Left renal cortex interstitium (tissue), 4 donors: ENCODE measurements at places on chromosomes 13 and 19. TPM values are rescaled to one million over a fixed set of nuclear protein-coding genes. Genes with fewer than 3 reads are reported as not detected.

- DNase-seq = no peak
Observed at GRCh38 chr13:21898459-21898858, 227.6 kb downstream of the FGF9 start.

- DNase-seq = no peak
Observed at GRCh38 chr13:95217920-95218830, 83.1 kb downstream of the ABCC4 start.

The RNASEH2B gene
- polyA plus RNA-seq = 58.6 TPM

The CCNA1 gene
- 1.1 TPM for polyA plus RNA-seq

The TMEM59L gene
- 3.6 TPM for polyA plus RNA-seq

The KLK2 gene
- not detected for polyA plus RNA-seq

The ZNF317 gene
- 37.9 TPM for polyA plus RNA-seq

GRCh38 chr13:39811051-39811450 is 155.6 kb downstream of the COG6 start:
- DNase-seq = no peak

The PDCD2L gene
- polyA plus RNA-seq = 15.9 TPM

- DNase-seq = no peak
Observed at GRCh38 chr19:52910648-52911047, 12.6 kb downstream of the ZNF888 start.

The ZNF700 gene
- polyA plus RNA-seq = 19.7 TPM

DNA sequence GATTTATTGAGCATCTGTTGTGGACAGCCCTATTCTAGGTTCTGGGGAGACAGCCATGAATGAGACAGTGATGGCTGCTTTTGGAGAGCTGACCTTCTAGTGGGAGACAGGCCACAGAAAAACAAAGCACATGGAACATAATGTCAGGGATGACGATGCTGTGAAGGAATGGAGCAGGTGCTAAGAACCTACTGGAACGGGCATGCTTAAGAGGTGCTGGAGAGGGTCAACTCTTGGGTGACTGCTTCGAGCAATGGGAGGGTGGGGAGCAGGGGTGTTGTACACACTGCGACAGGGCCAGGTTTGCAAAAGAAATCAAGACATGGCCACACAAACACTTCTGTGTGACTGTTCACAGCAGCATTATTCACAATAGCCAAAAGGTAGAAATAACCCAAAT is 12.1 kb upstream of the CEACAM16 start:
- DNase-seq = no peak

GRCh38 chr13:49563516-49563915 is 21.8 kb downstream of the RCBTB1 start:
- DNase-seq = no peak

- DNase-seq = no peak
Observed at GRCh38 chr19:38710928-38711725, 33.1 kb downstream of the CAPN12 start.

- no peak for DNase-seq
Observed at GRCh38 chr13:94389604-94390351, 89.7 kb downstream of the DCT start.

The KIR2DL4 gene
- not detected for polyA plus RNA-seq

The SOX1 gene
- not detected for polyA plus RNA-seq

GRCh38 chr19:7850000-7850813 is 20.2 kb downstream of the EVI5L start:
- DNase-seq = no peak

DNA sequence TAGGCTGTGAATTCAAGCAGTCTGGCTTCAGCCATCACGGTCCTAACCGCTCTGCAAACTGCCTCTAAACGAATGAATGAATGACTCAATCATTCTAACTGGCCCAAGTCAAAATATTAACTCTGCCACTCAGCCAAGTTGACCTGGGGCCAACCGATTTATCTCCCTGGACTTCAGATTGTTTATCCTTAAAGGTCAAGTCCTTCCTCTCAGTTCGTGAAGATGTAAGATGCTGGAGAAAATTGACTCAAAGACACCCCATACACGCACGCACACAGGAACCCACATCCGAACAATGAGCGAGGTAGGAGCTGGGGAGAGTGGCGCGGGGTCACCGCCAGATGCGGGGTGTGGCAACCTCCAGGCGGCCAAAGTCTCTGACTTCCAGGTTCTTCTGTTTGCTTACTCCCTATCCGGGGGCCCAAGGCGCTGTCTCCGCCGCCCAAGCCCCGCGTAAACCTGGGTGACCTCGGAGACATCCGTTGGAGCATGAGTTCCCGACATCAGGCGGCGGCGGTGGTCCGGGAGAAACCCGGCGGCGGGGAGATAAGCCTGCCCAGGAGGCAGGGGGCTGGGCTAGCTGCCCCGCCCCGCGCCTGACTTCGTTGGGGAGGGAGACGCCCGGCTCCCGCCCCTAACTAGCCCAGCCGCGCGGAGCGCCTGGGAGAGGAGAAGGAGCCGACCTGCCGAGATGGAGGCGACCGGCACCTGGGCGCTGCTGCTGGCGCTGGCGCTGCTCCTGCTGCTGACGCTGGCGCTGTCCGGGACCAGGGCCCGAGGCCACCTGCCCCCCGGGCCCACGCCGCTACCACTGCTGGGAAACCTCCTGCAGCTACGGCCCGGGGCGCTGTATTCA is at the start of gene CYP2S1:
Gene CYP2S1, plus strand, starts transcription at position 646 of the 856 bp plus-strand sequence. Its CDS starts 46 bp downstream, at position 692.
- no peak for DNase-seq

The IGFL1 gene
- not detected for polyA plus RNA-seq

DNA sequence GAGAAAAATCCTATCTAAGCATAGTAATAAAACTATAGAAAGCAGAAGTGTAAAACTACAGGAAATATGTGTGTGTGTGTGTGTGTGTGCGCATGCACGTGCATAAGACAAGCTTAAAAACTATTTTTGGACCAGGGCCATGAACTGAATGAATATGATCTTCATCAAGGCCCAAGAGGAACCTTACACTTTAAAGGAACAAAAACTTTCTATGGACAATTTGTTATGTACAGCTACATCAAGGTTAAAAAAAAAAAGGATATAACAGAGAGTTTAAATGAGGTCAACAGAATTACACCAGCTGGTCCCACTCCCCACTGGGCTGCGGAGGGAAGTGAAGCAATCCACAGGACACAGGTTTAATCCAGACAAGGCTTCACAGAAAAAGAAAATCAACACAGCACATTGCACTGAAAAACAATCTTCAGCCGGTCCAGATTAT is 151.1 kb downstream of the LHFPL6 start:
- DNase-seq = no peak

DNA sequence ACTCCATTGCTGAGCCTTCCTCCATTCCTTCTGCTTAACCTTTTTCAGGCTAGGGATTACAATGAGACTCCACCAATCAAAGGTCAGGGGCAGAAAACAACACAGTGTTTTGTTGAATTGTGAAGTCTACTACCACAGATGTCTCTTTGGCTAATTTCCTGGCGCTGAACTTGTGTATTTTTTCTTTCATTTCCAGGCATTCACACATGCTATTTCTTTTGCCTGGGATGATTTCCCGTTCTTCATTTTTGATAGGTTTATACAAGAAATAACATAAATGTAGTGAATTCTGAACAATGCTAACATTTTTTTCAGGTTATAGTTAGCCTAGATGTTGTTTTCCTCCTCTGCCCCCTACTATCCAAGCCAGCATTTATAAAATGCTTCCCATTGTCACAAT is 64.3 kb downstream of the OLFM4 start:
- DNase-seq = no peak

DNA sequence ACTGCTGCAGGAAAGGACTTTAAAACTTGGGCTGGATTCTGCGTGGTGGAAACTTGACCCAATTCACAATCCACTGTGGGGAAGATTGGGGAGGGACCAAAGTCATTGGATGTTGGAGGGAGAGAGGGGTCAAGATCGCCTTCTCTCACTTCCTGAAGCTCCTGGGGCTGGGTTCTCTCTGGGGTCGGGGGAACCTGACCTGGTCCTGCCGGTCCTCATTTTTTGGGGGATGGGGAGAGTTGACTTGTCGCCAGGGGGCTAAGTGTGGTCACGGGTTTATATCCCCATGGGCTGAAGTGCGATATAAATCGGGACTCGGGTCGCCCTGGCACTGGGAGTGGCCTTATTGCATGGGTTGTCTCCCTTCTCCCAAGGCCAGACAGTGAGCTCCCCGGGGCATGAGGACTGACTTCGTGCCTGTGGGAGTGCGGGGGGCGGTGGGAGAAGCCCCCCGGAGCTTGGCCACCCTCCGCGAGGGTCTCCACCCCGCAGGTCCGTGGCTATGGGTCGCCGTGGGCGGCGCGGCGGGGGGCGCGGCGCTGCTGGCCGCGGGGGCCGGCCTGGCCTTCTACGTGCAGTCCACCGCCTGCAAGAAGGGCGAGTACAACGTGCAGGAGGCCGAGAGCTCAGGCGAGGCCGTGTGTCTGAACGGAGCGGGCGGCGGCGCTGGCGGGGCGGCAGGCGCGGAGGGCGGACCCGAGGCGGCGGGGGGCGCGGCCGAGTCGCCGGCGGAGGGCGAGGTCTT is 6.3 kb downstream of the ICAM5 start:
- DNase-seq = no peak

- DNase-seq = no peak
Observed at GRCh38 chr19:48053856-48054255, 10.0 kb upstream of the CABP5 start.

DNA sequence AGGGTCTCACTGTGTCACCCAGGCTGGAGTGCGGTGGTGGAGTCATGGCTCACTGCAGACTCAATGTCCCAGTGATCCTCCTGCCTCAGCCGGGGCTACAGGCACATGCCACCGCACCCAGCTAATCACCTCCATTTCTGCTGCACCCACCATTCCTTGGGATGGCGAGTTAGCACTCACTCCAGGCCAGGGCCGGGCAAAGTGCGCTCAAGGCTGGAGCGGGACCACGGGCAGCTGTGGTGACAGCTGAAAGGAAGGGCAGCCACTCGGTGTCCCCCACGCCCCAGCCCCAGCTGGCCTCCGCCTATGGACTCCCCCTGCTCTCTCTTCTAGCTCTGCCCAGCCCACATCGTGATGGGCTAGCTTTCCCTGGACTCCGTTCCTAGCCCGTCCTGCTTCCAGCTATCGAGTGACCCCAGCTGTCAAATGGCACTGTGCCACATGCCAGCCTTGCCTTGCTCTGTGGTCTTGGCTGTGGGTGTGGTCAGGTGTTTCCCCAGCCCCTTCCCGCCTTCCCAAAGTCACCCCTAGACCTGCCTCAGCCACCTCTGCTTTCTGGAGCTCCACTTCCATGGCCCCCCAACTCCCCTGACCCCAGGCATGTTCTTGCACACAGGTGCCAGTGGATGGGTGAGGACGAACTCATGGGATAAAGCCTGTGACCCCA is 4.1 kb downstream of the MICOS13 start:
- no peak for DNase-seq

DNA sequence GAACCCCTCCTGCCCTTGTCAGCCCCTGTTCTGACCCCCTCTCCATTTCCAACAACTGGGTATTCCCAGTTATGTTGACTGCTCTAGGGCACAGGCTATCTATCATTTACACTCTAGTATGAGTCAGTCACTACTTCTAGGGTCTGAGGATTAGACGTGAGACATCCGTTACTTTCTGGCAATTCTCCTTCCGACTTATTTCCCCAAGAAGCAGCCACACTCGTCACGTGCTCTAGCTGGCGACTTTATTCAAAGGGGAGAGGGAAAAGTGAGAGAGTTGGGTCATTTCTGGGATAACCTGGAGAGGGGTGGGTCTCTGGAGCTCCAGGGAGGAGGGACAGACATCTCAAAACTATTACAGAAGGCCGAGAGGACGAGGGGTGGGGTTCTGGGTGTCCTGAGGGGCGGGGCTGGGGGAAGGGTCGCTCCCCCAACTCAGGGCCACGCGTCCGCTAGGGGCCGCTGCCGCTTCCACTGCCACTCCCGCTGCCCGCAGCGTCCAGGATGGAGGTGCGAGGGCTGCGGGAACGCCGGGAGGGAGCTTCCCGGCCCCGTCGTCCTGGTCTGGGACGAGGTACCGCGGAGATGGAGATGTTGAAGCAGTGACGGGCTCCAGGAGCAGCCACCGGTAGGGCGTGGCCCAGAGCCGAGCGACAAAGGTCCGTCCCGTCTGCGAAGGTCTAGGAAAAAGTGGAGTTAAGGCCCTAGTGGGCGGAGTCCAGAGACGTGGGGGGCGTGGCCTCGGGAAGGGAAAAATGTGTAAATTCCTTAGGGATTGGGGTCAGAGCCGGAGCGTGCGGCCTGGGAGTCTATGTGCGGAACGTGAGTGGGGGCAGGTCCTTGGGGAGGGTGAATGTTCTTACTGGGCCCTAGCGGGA is 8.9 kb downstream of the RTBDN start:
- DNase-seq = no peak

DNA sequence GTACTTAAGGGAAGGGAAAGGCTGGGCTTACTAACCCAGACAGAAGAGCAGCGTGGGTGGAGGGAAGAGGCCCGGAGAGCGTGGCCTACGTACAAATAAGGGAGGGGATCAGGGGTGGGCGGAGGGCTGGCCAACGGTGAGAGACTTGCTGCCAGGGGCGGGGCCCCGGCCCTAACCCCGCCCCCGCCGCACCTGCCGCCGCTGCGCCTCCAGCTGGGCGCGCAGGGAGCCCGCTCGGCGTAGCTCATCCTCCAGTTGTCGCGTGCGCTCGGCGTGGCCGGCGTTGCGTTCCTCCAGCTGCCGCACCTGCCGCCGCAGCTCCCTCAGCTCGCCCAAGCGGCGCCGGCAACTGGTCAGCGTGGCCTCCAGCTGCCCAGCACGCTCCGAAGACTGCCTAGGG is 5.7 kb downstream of the HOOK2 start:
- no peak for DNase-seq

DNA sequence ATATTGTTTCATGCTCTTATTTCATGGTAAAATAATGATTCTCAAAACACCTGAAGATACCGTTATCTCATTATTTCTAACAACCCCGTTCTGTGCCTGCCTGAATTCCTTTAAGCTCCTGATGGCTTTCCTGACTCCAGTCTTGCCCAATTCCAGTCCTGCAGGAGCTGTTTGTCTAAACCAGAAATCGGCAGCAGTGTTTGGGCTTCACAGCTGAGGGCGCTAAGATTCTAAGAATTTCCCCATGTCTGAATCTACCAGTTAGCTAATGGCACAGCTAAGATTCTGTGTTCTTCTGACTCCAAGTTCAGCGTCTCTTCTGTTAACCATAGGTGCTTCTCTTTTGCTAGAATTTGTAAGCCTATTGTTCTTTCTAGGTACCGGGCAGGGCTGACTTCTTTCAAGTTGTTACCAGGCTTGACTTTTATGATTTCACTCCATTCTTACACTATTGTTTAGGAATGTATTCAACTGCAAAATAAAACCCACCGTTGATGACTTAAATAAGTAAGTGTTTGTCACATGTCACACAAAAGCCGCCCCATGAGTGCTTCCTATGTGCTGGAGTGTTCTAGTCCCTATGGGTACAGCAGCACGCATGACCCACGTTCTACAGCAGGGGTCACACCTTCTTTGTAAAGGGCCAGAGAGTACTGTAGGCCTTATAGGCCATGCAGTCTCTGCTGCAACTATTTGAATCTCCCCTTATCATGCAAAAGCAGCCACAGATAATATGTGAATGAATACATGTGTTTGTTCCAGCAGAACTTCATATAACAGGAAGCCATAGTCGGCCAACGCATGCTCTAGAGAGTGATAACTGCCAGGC is 168.3 kb upstream of the RNF113B start:
- no peak for DNase-seq

DNA sequence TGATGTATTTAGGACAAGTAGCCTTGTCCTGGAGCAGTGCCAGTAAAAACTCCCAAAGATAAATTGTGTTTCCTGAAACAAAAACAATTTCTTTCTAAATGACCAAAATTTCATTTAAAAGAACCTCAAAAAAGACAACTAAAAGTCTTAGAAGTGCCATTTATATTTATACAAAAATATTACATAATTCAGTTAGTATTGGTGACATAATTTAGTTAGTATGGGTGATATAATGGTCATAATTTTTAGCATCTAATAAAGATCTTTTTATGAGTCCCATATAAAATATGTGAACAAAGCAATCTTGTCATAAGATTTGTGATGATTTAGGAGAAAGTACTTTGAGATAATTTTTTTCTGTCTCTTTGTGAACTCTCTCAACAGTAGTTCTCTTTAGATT is 76.0 kb downstream of the ELF1 start:
- DNase-seq = no peak

GRCh38 chr19:44640518-44640917 is 3.2 kb upstream of the PVR start:
- DNase-seq = no peak
